Hepatocyte (in vitro differentiated cells): ENCODE measurements at places on chromosomes 2 and 18. TPM values are rescaled to one million over a fixed set of nuclear protein-coding genes. Genes with fewer than 3 reads are reported as not detected.

Gene SNTG2
- total RNA-seq = not detected in 2 replicates

Gene THUMPD2
- 12.2 and 12.8 TPM in 2 replicates for total RNA-seq

Gene FOSL2
- 148 and 164 TPM in 2 replicates for total RNA-seq

Gene RUFY4
- 0.10 and 0.44 TPM in 2 replicates for total RNA-seq

Gene COLEC11
- 22.6 TPM in 2 replicates for total RNA-seq
